ENCODE measurements at places on chromosomes 3 and 15.

- no peak for DNase-seq
These were observed 9.4 kb upstream of the P2RY1 start for GRCh38 chr3:152825566-152825965.

DNA sequence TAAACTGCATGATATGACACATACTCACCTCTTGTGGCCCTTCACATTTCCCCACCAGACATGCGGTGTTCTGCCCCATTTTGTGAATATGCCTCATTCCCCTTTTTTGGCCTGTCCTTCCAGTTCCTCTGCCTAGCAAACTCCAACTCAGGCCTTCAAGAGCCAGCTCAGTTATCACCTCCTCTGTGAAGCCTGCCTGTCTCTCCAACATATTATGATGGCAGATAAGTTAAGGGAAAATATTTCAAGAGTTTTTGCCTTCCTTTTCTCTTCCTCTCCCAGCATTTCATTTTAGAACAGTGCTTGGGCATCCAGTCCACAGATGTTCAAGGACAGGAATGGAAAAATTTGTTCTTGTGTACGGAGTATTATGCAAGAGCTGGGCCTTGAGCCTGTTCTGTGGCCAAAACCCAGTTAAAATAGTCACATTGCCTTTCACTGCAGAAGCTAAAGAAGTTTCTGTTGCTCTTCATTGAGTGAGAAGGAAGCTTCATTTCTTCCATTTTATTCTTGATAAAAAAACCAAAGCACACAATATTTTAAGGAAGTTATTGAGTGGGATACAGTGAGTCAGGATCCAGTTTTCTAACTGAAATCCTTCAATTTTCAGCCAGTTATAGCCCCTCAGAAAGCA, 192.0 kb downstream of the GHSR start:
- DNase-seq, result no peak

- no peak for DNase-seq
These were observed 103.3 kb downstream of the PCCB start for GRCh38 chr3:136353461-136353860.

- DNase-seq, result no peak
These were observed 519.2 kb downstream of the NAALADL2 start for GRCh38 chr3:175378348-175378747.

DNA sequence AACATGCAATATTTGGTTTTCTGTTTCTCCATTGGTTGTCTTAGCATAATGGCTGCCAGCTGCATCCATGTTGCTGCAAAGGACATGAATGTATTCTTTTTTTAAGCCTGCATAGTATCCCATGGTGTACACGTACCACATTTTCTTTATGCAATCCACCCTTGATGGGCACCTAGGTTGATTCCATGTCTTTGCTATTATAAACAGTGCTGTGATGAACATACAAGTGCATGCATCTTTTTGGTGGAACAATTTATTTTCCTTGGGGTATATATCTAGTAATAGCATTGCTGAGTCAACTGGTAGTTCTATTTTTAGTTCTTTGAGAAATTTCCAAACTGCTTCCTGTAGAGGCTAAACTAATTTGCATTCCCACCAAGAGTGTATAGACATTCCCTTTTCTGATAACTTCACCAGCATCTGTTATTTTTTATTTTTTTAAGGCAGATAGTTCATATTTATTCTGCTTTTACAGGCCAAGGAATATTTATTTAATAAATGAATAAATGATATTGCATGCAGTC, 62.4 kb upstream of the NPHP3 start:
- no peak for DNase-seq

- DNase-seq, result no peak
These were observed 22.6 kb downstream of the RASGRF1 start for GRCh38 chr15:79067969-79068368.

- DNase-seq, result no peak
These were observed 11.8 kb downstream of the INO80 start for GRCh38 chr15:41104234-41104633.

DNA sequence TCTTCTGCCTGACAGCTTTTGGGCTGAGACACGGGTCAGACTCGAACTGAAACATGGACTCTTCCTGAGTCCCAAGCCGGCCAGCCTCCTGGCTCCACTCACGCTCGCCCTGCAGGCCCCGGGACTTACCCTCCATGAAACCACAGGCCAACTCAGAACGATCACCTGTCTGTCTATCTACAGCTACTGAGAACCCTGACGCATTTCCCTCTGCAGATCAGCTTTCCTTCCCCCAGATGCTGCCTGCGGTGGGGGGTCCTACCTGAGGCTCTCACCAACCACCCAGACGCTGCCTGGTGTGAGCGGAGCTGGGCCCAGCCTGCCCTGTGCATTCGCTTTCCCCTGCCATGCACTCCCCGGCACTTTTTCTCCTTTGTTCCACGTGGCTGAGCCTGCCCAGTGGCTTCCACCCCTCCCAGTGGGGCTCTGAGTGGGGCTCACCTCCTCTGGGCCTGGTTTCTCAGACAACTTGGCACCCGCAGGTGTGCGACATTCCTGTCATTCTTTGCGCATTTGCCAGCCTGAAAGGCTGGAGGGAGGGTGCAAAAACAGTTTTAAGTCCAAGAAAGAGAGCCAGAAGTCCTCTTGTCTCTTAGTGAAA, 60.2 kb downstream of the PLXNA1 start:
- DNase-seq, result no peak

DNA sequence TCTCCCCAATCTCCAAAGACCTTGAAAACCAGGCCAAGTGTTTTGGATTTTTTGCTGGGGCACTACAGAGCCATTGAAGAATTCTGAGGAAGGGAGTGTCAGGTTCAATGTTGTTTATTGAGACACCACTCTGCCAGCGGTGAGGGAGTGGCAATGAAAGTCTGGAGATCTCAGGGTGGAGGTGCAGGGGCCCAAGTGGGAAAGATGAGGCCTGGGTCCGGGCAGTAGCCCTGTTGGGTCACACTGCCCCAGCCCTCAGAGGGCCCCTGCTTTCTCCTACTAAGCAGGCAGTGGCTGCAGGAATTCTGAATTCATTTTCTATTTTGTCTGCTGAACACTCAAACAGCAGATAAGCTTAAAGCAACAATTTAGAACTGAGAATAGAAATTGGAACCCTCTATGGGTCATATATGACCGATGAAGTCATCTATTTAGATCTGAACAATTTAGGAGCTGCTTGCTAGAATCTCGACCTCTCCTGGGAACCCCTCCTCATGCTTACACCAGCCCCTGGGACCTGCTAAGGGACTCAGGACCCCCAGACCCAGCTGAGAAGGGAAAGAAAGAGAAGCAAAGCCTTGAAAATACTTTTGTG, 17.9 kb downstream of the HRH1 start:
- no peak for DNase-seq

Measured in stimulated activated CD4-positive, alpha-beta T cell treated with anti-CD3 and anti-CD28 coated beads, TNF-alpha, amount 100 ng/mL, for 4 hours (primary cell).